ENCODE measurements at places on chromosomes 4 and X.
A peak's percentile ranks its signal among the peaks of the same experiment; 100 is the strongest.

DNA sequence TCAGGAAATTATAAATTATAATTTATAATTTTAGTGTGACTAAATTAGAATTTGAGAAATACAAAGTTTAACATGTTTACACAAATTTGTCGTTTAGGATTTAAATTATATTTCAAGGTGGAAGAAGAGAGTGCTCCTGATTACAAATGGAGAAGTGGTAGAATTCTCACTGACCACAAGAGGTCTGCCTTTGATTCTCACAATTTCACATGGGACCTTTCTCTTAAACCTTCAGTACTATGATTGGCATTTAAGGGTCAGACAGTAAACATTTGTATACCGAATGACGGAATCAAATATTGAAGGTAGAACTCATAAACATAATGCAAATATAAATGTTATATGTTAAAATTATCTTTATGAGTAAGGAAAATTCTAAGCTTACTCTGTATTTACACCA lies 171.7 kb downstream of the SLIT2 start:
- no peak for DNase-seq

- no peak for DNase-seq
Observed at GRCh38 chr4:137664416-137664815, 132.1 kb upstream of the PCDH18 start.

DNA sequence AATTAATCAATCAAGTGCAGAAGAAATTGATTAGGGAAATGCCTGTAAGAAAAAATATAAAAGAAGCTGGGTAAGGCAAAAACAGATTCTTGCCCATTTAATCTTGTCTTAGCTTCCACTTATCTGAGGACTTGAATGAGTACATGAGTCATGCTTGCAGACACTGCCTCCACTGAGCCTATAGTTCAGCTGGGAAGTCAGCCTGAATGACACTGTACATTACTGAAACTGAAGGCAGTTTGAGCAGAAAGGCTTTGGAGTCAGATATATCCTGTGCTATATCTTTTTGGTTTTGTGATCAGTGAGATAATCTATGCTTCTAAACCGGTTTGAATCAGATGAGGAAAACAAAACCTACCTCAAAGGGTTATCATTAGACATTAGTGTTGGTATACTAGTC lies 61.3 kb downstream of the NUDT11 start:
- DNase-seq = no peak

DNA sequence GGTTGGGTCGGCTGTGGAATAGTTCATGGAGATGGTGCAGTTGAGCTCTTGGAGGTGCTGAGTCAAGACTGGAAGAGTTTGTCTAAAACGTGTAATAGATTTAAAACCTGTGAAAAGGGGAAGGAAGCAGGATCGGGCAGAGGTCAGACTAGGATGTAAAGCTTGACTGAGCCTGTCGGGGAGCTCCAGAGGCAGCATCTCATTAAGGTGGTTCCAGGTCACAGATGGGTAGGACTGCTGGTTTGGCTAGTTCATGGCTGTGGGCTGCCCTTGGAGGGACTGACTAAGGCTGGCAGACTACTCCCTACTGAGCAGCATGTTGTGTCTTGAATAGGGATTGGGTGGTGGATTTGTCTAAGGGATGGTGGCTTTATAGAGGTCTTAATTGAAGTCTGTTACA lies 28.4 kb upstream of the WDR1 start:
- no peak for DNase-seq

- no peak for DNase-seq
Observed at GRCh38 chr4:89492581-89493071, 185.0 kb upstream of the GPRIN3 start.

DNA sequence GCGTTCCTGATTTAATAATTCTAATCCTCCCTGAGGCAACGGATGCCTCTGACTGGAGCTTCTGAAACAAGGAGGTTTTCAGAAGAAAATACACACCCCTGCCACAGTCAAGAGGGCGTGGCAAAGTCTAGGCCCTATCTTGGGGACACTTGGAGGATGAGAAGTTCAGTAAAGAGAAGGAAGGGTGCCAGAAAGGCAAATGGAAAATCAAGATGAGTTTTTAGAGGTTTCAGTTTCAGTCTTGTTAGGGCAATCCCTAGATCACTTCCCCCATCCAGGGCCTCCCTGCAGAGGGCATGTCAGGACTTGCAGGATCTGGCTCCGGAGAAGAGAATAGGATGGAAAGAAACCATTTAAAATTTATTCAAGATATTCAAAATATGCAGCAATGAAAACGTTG lies 28.5 kb upstream of the FGF2 start:
- peak; percentile 61 for DNase-seq

- no peak for DNase-seq
Observed at GRCh38 chr4:69951602-69952001, 13.9 kb downstream of the CSN2 start.

GRCh38 chr4:88802138-88802537 lies 104.5 kb upstream of the NAP1L5 start:
- peak; percentile 11 for DNase-seq

- DNase-seq = peak; percentile 58
Observed at GRCh38 chrX:129540068-129540653, at the start of gene OCRL. TSS of gene OCRL (plus strand) at chrX:129540259. CDS start at chrX:129540440, 181 bp downstream.

- DNase-seq = no peak
Observed at GRCh38 chr4:152719801-152720556, 40.2 kb upstream of the TMEM154 start.

DNA sequence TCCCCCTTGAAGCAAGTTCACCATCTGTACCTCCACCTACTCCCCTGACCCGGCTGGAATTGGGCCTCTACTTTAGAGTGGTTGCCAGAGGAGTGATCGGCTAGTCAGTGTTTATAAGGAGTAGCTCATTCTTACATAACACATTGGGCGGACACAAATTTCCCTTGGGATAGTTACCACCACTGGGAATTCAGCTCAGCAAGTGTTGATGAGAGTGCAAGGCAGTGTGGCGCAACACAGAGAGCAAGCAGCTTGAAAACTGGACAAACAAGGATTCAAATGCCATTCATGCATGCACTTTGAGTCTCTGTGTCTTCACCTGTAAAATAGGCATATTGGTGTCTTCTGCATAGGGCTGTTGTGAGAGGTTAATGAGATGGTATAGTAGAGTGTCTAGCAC lies 92.7 kb downstream of the STK32B start:
- DNase-seq = no peak

- no peak for DNase-seq
Observed at GRCh38 chr4:26531491-26532116, 41.3 kb upstream of the CCKAR start.

GRCh38 chr4:55613621-55614020 lies 21.6 kb upstream of the PDCL2 start:
- DNase-seq = no peak

DNA sequence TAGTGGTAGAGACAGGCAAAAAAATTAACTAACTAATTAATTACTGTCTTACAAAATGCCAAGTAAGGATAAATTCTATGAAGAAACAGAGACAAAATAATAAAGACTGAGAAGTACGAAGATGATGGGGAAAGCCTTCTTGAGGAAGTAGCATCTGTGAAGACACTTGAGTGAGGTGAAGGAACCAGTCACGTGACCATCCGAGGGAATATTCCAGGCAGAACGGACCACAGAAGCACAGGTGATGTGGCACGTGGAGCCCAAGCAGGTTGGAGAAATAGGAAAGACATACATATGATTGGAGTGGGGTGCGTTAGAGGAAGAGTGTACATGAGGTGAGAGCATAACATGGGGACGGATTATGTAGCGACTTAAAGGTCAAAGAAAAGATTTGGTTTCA lies 30.5 kb upstream of the SPP1 start:
- DNase-seq = no peak

- no peak for DNase-seq
Observed at GRCh38 chrX:120514236-120514635, 45.1 kb upstream of the LAMP2 start.

- DNase-seq = no peak
Observed at GRCh38 chr4:15912236-15912635, 26.3 kb downstream of the FGFBP1 start.

DNA sequence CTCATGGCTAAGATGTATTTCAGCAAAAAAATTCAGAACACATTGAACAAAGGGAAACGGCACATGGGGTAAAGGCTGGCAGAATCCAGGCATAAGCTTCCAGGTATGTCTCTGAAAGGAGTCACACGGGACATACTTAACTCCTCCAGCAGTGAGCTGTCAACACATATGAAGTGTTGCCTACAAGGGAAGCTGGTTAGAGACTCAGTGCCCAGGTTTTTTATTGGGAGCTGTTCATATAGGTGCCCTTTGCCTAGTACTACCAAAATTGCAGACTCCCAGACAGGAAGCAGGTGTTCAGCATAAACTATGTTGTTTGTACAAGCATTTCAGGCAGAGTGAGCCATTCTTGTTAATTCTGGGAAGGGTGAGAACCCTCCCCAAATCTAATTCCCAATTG lies 77.4 kb upstream of the PUDP start:
- no peak for DNase-seq

DNA sequence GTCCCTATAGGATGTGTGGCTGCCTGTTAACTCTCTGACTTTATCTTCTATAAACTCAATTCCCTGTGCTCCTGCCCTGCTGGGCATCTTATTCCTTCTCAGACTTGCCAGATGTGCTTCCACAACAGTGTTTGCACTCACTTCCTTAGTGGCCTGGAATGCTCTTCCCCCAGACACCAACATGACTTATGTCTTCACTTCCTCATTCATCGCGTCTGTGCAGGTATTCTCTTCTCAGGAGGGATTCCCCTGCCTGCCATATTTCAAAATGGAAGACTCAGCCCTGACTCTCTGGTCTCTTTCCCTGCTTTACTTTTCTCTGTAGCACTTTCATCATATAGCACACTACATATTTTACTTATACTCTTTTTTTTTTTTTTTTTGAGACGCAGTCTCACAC lies 344.0 kb downstream of the CENPC start:
- DNase-seq = no peak

DNA sequence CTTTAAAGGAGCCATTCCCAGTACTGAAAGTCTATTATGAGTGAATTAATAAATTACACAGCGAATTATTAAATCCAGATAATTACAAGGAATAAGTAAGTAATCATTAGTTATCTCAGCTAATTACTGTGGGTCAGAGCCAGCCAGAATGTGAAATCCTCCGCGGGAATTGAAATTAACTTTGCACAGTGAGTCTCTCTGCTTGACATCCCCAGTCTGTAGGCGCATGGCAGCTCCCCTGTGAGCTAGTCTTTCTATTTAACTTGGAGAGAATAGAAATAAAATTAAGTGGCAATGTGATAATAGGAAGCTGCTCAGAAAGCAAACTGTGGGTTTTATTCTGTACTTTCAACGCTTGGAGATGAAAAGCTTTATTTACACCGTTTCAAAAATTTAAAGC lies 7.2 kb downstream of the POU4F2 start:
- DNase-seq = peak; percentile 17

DNA sequence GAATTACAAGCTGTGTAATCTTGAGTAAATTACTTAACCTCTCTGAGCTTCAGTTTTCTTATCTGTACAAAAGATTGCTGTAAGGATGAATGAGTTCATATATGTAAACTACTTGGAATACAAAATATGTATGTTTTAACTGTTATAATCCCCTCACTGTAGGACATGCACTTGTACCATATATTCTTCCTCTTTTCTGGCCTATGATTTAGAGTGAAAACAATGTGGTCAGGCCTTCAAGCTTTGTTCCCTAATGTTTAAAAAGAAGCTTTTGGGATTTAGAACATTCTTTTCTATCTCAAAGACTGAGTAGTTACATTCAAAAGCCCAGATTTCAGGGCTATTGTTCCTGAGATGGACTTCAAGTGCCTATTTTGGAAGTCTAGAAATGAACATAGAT lies 26.7 kb upstream of the GPRIN3 start:
- no peak for DNase-seq

DNA sequence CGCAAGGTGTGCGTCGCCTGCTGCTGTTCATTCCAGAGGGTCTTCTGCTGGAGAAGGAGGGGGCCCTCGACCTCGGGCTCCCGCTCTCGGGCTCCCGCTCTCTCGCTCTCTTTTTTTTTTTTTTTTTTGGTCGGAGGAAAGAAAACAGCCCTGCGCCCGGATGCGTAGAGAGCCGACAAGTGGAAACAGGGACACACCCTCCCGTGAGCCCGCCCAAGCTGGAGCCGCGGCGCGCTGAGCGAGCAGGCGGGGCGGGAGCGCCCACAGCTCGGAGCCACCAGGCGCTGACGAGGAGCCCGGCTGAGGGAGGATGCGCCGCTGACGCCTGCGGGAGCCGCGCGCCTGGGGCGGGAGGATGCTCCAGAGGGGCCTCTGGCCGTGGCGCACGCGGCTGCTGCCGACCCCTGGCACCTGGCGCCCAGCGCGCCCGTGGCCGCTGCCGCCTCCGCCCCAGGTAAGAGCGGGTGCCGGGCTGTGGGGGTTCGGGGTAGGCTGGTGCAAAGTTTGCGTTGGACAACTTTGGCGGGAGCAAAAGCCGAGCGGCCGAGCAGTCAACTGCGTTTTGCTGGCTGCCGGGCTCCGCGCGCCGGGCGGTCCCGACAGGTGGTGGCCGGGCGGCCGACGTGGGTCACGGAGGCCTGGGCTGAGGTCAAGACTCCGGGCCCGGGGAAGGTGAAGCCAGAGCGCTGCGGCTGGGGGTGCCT lies at the start of gene MCUB:
Gene MCUB, plus strand, starts transcription at position 264 of the 704 bp plus-strand sequence. Its CDS starts 92 bp downstream, at position 356.
- peak; percentile 73 for DNase-seq

DNA sequence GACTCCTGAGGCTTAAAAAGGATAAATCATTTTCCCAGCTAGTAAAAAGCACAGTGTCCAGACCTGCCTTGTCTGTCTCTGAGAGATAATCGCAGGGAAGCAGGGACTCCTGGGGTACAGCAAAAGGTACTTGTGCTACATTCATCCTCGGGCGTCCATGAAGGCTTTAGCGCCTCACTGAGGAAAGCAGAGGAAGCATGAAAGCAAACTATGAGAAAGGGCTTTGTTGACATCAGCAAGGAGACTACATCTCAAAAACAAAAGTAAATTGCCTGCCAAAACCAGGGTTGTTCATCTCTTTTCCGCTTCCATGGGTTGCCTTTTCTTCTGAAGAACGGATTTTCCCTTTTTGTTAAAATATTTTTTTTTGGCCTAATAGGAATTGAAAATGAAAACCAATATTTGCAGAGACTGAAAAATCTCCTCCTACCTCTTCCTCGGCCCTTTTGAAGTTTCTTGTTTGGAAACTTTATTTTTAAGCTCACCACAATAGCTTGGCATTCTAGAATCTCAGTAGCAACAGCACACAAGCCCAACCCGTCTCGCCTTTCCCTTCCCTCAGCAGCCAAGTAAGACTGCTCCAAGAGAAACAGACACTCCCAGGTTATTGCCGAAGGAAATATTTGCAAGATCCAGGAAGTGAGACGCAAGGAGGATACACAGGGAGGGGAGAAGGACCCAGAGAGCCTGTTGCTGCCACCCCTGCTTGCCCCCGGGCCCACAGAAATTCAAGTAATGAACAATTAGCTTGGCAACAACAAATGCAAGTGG lies 148.3 kb upstream of the DGKK start:
- no peak for DNase-seq

GRCh38 chr4:80803337-80803736 lies 227.2 kb upstream of the BMP3 start:
- no peak for DNase-seq

GRCh38 chrX:6163721-6164120 lies 64.9 kb downstream of the NLGN4X start:
- no peak for DNase-seq

DNA sequence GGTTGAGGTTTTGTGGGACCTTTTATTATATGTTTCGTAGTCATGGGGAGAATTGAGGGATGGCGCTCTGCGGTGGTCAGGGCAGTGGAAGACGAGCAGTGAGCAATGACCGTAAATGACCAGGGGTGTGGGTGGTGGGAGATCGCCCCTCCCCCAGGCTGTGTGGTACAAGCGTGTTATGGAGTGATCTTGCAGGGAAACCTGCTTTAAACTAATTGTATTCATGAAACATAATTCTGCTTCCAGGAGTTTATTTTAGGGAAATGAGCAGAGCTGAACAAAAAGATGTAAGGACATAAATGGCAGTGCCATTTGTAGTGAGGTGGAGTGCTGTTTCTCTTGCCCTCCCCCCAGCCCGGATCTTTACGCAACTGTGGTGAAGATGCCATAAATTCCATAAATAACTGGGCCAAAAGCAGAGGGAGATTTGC lies 20.2 kb downstream of the GYG2 start:
- DNase-seq = no peak

Data from NCI-H1105 treated with DMSO at 0.1 percent for 48 hours (cell line).